ENCODE measurements at places on chromosomes 7 and 10.

- no peak for DNase-seq
Observed at GRCh38 chr7:40403703-40404476, 269.1 kb downstream of the SUGCT start.

DNA sequence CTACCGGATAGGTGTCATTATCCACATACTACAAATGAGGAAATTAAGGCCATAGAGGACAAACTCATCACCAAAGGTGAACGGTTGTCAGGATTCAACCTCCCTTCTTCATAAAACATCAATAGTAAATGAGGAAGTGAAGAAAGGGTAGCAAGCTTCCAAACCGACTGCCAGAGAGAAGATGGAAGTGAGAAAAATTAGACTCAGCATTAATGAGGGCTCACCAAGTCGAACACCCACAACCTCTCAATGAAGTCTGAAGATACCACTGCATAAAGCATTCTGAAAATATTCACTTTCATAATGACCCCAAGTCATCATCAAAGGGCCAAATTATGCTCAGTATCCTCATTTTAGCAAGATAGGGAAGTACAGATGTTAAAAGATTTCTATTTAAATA is 29.6 kb downstream of the ABCB4 start:
- no peak for DNase-seq

DNA sequence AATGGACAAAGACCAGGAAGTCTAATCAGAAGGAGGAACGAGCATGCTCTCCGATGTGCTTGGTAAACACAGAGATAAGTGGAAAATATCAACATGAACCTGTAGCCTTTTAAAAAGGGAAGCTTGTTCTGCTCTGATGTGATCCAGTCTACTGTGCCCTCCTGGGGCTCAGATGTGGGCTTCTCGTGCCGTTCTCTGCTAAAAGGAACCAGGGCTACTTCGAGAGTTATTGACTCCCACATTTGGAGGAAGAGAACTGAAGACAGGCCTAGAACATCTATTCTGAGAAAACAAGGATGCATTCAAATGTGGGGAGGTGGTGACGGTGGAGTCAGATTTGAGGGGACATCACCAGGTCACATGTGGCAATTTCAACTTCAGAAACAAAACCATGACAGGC is 325.4 kb downstream of the GLRX3 start:
- no peak for DNase-seq

- DNase-seq = no peak
Observed at GRCh38 chr10:129945941-129946760, 17.9 kb downstream of the EBF3 start.

GRCh38 chr7:94382746-94383145 is 11.9 kb upstream of the COL1A2 start:
- DNase-seq = no peak

GRCh38 chr10:44927352-44927751 is 16.2 kb downstream of the TMEM72 start:
- DNase-seq = no peak

GRCh38 chr7:15439853-15440252 is 122.0 kb downstream of the AGMO start:
- DNase-seq = no peak

- DNase-seq = no peak
Observed at GRCh38 chr7:37977243-37977642, 56.8 kb downstream of the EPDR1 start.

DNA sequence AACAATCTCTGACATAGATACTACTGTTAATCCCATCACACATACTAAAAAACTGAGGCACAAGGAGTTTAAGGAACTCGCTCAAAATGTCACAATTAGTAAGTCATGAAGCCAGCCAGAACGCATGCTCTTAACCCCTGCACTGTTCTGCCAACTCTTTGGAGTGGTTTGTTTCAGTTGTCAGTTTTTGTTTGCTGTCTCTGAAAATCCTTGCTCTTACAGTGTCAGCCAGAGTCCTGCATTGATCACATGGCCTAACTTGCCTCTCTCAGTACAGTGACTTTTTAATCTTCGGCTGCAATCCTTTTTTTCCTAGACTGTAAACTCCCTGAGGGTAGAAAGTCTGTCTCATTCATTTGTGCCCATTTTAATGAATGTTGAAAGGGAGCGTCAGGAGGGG is 753.8 kb downstream of the AUTS2 start:
- DNase-seq = no peak

- peak; percentile 100 for DNase-seq
Observed at GRCh38 chr7:158829342-158830210, at the start of gene ESYT2. ESYT2 (minus strand) TSS chr7:158829509; CDS start chr7:158829418, 91 bp downstream.

DNA sequence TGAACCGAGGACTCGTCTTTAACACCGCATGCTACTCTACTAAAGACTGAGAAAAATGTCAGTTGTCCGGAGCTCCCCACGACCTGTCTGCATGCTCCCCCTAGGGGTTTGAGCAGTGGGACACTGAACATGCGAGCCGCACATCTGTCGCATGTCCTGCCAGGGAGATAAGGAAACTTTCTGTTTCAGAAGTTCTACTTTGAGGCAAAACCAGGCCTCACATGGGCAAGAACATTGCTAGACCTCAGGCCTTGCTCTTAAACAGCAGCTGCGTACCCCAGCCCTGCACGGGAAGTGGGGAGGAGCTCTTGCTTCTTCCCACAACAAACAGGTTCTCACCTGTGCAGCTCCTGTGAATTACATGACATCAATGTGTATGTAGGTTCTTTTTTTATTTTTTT is 30.3 kb upstream of the HERPUD2 start:
- DNase-seq = no peak

DNA sequence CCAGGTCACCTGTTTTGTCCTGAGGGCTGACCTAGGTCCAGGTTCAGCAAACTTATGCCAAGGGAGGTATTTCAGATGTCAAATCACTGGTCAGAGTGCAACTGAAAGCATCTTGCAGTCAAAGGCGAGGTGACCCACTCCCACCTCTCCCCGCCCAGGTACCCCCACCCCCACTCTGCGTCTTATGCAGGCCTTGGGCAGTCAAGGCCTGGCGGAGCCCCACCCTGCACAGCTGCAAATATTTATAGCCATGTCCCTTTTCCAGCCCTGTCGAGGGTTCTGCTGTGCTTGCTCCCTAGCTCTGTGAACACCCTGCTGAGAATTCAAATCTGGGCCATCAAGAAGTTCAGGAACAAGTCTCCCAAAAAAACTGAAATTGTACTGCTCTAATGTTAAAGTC is 40.6 kb upstream of the BMPR1A start:
- DNase-seq = no peak

DNA sequence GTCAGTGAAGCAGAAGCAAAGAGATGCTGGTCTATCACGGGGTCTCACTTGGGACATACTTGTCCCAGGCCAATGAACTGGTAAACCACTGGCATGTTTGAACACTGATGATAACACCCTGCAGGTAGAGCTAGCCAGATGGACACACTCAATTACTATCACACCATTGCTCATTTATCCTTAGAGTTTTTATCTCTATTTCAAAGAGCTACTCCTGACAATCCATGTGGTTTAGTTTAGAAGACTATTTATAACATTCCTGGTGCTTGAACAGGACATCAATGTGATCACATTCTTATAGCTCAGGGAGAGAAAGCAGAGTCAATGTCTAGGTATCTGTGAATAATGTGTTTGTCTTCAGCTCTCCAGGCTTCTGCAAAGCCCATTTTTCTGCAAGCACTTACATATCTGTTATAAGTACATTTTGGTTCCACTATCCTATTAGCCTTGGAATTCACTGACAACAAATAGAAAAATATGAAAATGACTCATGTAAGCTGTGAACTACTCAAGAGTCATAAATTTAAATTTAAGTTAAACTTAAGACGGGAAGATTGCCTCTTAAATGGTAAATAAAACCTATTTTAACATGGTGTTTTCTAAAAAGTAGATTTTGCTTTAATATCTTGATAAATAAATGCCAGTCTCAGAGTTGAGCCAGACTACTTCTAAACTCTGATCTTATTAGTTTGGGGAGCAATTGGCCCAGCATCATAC is 106.7 kb upstream of the MBL2 start:
- DNase-seq = no peak

- no peak for DNase-seq
Observed at GRCh38 chr10:33244354-33244967, 90.0 kb downstream of the NRP1 start.

GRCh38 chr7:73888959-73889358 is 28.0 kb downstream of the TMEM270 start:
- DNase-seq = no peak

- DNase-seq = no peak
Observed at GRCh38 chr7:2691011-2691707, 3.2 kb downstream of the AMZ1 start.

DNA sequence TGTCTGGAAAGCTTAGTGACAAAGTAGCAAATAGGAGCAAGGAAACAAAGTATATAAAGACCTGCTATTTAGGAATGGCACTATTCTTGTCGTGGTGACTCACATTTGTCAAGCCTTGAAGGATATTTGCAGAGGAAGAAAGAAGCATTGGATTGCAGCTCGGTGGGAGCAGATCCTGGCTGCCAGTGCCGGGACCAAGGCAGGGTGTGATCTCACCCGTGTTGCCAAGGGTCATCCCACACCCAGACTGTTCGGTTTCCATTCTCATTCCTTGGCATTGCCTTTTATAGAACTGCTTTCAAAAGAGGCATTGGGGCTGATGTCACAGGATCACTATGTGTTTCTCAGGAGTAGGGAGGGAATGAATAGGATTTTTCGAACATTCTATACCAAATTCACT is 176.2 kb downstream of the GALNT17 start:
- DNase-seq = no peak

GRCh38 chr7:121442845-121443244 is 46.7 kb upstream of the FAM3C start:
- DNase-seq = no peak

Measured in stimulated activated CD4-positive, alpha-beta T cell treated with anti-CD3 and anti-CD28 coated beads, Interleukin-1b, Interleukin-23, amount 100 ng/mL, for 4 hours (primary cell).